Karpas-422 (cell line): ENCODE measurements at places on chromosomes 5 and 9. TPM values are rescaled to one million over a fixed set of nuclear protein-coding genes. Genes with fewer than 3 reads are reported as not detected.

DNA sequence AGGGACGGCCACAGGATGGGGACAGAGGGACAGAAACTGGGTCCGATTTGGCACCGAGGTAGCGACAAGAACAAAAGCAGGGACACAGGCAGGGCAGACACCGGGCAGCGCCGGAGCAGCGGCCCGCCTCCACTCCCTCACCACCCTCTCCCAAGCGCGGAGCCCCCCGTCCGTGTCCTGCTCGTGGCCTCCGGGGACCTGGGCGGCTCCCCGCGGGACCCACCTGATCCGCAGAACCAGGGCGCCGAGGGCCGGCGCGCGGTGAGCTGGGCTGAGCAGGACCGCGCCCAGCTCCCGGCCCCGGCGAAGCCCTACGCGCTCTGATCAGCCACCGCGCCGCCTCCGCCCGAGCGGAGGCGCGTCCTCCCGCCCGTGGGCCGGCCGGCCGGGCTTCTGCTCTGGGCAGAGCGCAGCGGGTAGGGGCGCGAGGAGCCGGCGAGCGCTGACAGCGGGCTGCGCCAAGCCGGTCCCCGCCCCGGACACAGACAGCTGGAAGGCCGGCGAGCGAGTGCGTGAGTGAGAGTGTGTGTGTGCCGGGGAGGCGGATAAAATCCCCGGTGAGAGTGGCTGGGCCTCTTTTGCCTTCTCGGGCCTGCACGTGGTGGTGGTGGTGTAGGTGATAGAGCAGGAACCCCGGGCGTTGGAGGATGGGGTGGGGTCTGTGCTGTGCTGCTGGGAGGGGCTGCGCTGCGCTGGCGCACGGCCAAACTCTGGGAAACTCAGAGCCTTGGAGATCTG, at the start of gene GGTA1:
TSS of gene GGTA1 (minus strand) at position 418 of the 738 bp plus-strand sequence. CDS start 31,922 bp downstream, outside the sequence.
- H3K36me3 ChIP-seq, result no peaks in the 10 kb centered on the region
- H3K4me1 ChIP-seq, result peaks cover 9% of the 10 kb centered on the region
- DNase-seq, result no peak
- no peak within 1 kb of the TSS for H3K4me3 ChIP-seq
- H3K27ac ChIP-seq, result no peak within 1 kb of the TSS
- peaks cover 6% of the 10 kb centered on the region; the same call in 1 of the 2 replicates for H3K27me3 ChIP-seq

SPATA6L gene
- total RNA-seq, result 0.22 and 0.69 TPM in 2 replicates

SLU7 gene
- 44.2 and 65.3 TPM in 2 replicates for total RNA-seq

- H3K27me3 ChIP-seq, result no peaks in the 10 kb centered on the region
- DNase-seq, result no peak
- H3K27ac ChIP-seq, result no peak overlapping the region
Observed at GRCh38 chr5:135353952-135354721, 44.9 kb downstream of the MACROH2A1 start.

AK8 gene
- total RNA-seq, result 1.3 TPM in 1 of 2 replicates, not detected in the other

SPATA31D4 gene
- total RNA-seq, result not detected in 2 replicates
